ENCODE measurements at places on chromosomes 2 and 18.

- no peak for DNase-seq
Observed at GRCh38 chr2:113105047-113105785, 22.2 kb upstream of the IL1RN start.

DNA sequence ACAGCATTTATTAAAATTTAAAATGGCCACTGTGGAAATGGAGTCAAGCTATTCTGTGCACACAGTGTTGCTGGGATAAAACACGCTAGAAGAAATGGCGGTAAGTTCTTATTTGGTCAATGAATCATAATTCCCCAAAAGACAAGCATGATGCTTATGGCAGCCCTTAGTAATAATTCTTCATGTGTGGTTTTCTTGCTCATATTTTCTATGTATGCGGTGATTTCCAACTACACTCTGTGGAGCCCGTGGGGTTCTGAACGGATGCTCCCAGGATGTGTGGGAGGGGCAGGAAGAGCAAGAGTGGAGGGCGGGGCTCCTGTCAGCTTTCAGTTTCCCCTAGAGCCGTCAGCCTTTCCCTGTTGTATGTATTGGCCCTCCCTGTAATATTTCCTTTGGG is 91.7 kb upstream of the RMDN2 start:
- peak; percentile 3 for DNase-seq

- no peak for DNase-seq
Observed at GRCh38 chr2:58764338-58765104, 523.4 kb upstream of the FANCL start.

GRCh38 chr2:181570833-181571661 is 85.9 kb downstream of the CERKL start:
- DNase-seq = no peak

DNA sequence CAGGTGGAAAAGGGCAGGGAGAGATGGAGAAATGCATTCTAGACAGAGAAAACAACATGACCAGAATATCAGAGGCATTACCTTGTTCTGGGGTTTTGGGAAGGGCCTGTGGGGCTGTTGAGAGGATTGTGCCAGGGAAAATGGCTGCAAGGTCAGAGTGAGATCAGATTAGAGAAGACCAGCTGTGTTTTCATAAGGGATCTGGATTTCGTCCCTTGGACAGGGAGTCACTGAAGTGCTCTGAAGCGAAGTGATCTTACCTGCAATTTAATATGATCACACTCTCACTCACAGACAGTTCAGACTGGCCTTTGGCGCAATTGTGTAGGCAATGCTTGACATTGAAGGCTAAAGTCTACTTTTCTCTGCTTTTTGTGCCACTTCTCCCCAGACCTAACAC is 20.3 kb upstream of the REG3G start:
- DNase-seq = no peak

GRCh38 chr2:237806334-237806733 is 7.8 kb downstream of the RBM44 start:
- DNase-seq = peak; percentile 8

DNA sequence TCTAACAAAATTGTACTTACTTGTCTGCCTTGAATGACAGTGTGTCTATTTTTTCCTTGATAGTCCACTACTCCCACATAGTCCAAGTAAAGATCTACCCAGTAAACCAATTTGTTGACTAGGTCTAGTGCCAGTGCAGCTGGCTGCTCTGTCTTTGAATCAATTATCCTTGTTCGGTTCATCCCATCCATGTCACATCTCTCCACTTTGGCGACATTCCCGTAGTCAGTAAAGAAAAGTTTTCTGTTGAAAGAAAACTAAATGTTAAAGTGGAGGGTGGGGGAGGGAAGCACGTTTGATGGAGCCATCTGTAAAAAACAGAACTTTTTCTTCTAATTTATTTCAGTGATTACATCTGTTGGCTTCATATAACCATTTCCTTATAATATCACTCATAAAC is 1068.8 kb downstream of the LRP1B start:
- DNase-seq = no peak

DNA sequence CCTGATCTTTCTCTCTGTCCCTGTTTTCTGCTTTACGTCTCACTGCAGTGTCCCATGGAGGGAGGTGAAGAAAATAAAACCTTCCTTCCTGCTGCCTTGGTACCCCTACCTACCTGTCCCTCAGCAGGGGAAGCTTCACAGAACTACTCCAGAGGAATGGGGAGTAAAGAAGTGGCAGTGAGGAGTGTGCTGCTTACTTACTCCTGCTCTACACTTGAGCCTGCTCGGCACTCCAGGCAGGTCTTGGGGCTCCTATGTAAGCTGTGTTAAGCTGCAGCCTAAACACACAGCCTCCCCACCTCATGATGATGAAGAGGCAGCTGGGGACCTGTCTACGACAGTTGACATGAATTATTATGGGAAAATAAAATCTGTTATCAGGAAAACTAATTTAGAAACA is 72.6 kb downstream of the ACSL3 start:
- no peak for DNase-seq

DNA sequence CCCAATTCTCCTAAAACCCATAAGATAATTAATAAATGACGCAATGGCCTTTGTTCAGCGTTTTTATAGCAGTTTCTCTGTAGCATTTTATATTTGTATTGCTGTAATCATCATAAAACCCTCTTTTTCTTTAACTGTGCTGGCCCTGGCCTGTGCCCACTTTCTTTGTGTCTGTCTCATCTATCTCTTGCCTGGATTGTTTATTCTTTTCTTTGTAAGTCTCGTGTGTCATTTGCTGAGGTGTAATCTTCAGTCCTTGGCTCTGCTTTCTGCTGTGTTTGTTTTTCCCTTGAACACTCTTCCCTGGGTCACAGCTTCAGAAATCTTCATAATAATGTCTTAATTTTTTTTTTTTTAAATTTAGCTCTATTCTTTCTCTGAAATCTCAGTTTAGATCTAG is 525.8 kb upstream of the LINC00305 start:
- DNase-seq = peak; percentile 37

GRCh38 chr2:134639265-134639664 is 79.5 kb downstream of the TMEM163 start:
- no peak for DNase-seq

DNA sequence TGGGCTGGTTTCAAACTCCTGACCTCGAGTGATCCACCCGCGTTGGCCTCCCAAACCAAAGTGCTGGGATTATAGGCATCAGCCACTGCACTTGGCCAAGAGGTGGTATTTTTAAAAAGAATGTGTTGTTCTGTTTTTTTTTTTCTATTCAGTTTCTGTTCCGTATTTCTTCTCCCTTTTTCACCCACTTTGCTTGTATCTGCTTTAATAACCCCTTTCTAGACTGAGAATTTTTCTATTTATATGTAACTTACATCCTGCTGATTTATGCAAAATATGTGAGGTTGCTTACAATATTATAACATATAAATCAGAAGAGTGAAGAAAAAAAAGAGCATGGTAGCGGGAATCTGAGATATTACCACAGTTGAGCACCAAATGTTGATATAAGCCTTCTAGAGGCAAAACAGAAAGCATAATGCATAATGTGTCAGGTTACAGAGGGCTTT is 17.2 kb upstream of the LYPD6B start:
- no peak for DNase-seq

GRCh38 chr2:2016651-2017311 is 272.5 kb upstream of the PXDN start:
- DNase-seq = peak; percentile 94

- no peak for DNase-seq
Observed at GRCh38 chr2:152568531-152568930, 148.7 kb downstream of the PRPF40A start.

GRCh38 chr2:76501641-76502040 is 790.9 kb upstream of the GCFC2 start:
- peak; percentile 8 for DNase-seq

DNA sequence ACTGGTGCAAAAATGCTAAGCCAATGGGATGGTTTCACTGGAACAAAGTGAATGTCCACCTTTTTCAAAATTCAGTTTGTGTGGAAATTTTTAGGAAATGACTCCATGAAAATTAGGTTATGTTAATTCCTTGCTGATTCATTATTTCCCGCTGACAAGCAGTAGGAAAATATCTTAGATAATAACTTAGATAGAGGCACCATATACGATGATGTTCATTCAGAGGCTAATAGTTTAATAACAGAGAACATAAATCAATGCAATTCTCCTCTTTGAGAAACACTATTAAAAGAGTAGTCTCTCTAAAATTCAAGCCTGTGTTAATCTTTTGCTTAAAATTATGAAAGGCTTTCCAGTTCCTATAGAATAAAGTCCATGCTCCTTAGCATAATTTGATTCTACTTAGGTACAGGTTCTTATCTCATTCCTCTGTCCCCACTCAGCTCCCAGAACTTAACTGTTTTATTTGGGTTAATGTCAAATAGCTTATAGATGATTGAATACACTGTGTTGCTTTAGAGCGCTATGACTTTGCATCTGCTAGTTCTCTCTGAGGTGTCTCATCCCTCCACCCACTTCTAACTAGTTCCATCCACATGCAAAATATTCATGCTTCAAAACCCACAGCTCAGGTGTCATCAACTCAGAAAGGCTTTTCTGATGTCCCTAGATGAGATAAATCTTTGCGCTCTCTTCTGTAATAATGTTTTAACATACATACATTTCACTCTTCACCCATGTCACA is 503.6 kb downstream of the ERBB4 start:
- DNase-seq = peak; percentile 30

GRCh38 chr2:9106338-9107167 is 100.1 kb upstream of the ASAP2 start:
- DNase-seq = peak; percentile 93

- peak; percentile 74 for DNase-seq
Observed at GRCh38 chr18:24009651-24010333, 4.8 kb upstream of the TTC39C start.

GRCh38 chr2:96251721-96252292 is 14.0 kb downstream of the TMEM127 start:
- DNase-seq = peak; percentile 8

- DNase-seq = no peak
Observed at GRCh38 chr2:60400462-60401246, 152.8 kb downstream of the BCL11A start.

- no peak for DNase-seq
Observed at GRCh38 chr18:30852980-30853379, 189.6 kb downstream of the DSC3 start.

- no peak for DNase-seq
Observed at GRCh38 chr18:29840089-29840488, 1202.5 kb downstream of the DSC3 start.

DNA sequence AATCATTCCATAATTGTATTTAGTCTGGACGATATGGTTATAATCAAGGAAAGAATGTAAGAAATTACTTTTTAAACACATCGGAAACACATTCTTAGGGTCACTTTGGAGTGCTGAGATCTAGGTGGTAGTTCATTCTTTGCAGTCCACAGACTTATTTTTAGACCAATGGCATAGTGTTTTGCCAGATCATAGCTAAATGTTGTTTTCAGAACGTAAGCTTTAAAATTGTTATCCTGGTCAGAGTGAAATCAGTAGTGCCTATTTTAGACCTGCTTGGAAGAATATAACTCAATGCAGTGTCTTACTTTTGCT is 4.3 kb downstream of the MYL12A start:
- no peak for DNase-seq

DNA sequence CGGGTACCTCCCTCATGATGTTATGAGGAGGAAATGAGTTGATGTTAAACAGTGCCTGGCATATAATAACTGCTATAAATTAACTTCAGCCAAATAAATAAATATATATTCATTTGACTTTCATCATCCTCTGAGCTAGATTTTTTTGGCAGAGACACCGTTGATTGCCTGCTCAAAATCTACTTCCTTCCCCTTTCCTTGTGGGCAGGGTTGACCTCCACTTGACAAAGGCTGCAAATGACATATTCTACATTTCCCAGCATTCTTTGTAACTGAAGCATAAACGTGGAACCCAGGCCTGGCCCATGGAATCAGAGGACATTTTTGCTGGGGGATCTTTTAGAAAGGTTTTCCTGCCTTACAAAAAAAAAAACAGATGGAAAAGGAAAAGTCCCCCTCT is 177.8 kb downstream of the TXNL1 start:
- DNase-seq = no peak

- DNase-seq = no peak
Observed at GRCh38 chr2:134027980-134028379, 225.9 kb upstream of the MGAT5 start.

- DNase-seq = no peak
Observed at GRCh38 chr18:63099091-63099840, 220.3 kb downstream of the BCL2 start.

- peak; percentile 46 for DNase-seq
Observed at GRCh38 chr2:138020432-138020831, 56.2 kb downstream of the HNMT start.

- DNase-seq = no peak
Observed at GRCh38 chr2:65660340-65660739, 227.9 kb upstream of the SPRED2 start.

DNA sequence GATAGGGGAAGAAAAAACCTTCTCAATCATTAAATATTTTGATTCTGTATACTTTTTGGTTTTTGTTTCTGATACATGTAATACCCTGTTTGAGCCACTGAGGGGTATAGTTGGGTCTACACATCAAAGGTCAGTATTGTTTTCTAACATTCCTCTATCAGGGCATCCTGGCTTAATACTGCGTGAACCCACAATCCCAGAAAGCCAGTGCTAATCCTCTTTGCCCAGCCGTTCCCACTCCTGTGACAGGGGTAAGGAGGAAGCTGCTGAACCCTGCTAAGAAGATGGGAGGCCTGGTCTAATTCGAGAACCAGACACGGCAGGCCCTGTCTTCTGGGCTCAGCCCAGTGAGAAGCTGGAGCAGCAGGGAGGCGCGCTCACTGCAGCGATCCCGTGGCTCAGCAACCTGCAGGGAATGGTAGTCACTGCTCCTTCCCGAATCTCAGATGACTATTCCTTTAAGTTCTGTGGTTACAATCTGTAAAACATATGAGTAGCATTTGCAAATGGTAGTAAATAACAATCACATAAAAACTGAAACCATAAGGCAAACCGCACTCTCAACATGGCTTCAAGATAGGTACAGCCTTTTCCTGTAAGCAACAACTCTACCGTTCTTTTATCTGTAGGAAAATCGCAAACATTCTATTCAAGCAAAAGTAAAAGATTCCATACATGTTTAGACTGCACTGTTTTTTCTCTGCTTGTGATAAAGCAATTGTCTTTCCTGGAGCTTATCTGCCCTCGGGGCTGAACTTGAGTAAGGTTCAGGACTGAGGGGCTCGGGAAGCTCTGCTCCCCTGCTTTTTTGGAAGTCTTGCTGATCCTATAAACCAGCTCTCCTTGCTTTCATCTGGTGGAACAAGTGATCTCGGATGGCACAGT is 87.0 kb downstream of the EPB41L3 start:
- peak; percentile 84 for DNase-seq

DNA sequence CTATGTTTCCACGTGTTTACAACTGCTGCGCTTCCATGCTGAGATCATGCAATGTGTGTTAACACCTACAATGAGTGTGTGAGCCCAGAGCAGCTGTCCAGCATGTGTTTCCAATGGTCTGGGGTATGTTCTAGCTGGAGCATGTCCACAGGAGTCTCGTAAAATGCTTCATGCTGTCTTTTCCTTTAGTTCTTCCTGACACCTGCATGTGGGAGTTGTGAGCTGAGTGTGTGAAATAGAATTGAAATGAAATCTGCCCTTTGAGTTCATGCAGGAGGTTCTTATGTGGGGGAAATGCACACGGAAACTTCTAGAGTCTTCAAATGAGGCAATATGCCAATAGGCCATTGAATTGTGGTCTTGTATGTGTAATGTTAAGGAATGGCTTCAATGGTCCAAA is 205.1 kb downstream of the RND3 start:
- no peak for DNase-seq
